ENCODE measurements at places on chromosomes 11 and 22. TPM values are rescaled to one million over a fixed set of nuclear protein-coding genes. Genes with fewer than 3 reads are reported as not detected.

Gene PHLDB1
- total RNA-seq, result 117 TPM

Gene HOATZ
- total RNA-seq, result not detected

Gene TSPAN18
- total RNA-seq, result 0.92 TPM

Gene C11orf97
- total RNA-seq, result not detected

Gene OR10A2
- not detected for total RNA-seq

Gene YPEL1
- 1.3 TPM for total RNA-seq

Gene NPAS4
- not detected for total RNA-seq

Gene THY1
- 24.7 TPM for total RNA-seq

Gene MS4A15
- not detected for total RNA-seq

Gene IGF2
- under 0.01 TPM for total RNA-seq

Gene ZBTB16
- 0.13 TPM for total RNA-seq

Gene SGSM1
- 2.6 TPM for total RNA-seq

Gene PNPLA3
- 2.4 TPM for total RNA-seq

Gene TALDO1
- total RNA-seq, result 213 TPM

Gene NOL12
- total RNA-seq, result 19.8 TPM

Gene APOL5
- total RNA-seq, result not detected

Gene VPS26B
- total RNA-seq, result 38.2 TPM

Gene APOA5
- not detected for total RNA-seq

Gene STIM1
- total RNA-seq, result 51.0 TPM

Gene DRAP1
- 574 TPM for total RNA-seq

Gene GRK3
- 0.66 TPM for total RNA-seq

Gene ANO5
- total RNA-seq, result 2.3 TPM

Gene CCDC81
- 0.87 TPM for total RNA-seq

Gene ZP1
- not detected for total RNA-seq

Gene SERPING1
- total RNA-seq, result 9.5 TPM

Gene ANKK1
- 0.06 TPM for total RNA-seq

Gene ELFN2
- not detected for total RNA-seq

Gene MAP6
- total RNA-seq, result 5.7 TPM

Gene C11orf87
- under 0.01 TPM for total RNA-seq

Gene PCSK7
- total RNA-seq, result 51.4 TPM

Gene SLC22A25
- total RNA-seq, result not detected

Gene DUSP18
- total RNA-seq, result 10.1 TPM

Gene APOC3
- not detected for total RNA-seq

Gene DMC1
- 3.2 TPM for total RNA-seq

Data from aortic smooth muscle cell (primary cell).